ENCODE measurements at places on chromosomes 6 and 20. TPM values are rescaled to one million over a fixed set of nuclear protein-coding genes. Genes with fewer than 3 reads are reported as not detected.

- no peak overlapping the region for H3K4me3 ChIP-seq
- no peaks in the 10 kb centered on the region for H3K36me3 ChIP-seq
- H3K27me3 ChIP-seq, result no peaks in the 10 kb centered on the region
- no peak for DNase-seq
- H3K27ac ChIP-seq, result no peak overlapping the region
Measured at GRCh38 chr6:102582569-102582968, 1189.1 kb downstream of the GRIK2 start.

DNA sequence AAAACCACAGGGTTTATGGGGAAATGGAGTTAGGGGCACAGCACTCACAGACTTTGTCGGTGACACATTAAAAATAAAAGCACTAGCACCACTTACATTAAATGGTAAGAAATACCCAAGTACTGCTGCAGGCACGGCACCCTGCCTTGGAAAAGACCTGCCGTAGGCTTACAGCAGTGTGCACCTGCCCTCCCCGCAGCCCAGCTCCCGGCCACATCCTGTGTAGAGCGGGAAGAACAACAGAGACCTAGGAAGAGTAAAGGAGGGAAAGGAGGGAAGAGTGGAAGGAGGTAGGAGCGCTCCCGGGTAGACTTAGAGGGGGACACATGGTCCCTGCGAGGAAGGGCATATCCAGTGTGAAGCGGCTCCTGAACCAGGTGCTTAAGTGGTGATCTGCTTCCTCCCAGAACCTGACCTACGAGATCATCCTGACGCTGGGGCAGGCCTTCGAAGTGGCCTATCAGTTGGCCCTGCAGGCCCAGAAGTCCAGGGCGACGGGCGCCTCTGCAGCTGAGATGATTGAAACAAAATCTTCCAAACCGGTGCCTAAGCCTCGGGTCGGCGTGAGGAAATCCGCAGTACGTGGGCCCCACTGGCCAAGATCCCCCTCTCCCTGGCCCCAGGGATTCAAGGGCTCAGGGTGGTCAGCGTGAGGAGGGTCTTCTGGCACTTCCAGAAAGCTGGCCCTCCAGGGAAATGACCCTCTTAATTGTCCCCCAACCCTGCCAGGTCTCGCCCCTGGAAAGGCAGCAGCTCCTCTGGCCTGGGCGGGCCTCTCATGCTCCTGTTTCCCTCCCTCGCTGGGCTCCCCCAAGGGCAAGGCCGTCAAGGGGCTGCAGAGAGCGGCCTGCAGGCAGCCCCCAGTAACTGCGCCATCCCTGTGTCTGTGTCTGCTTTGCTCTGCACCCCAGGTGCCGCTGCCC lies 55.5 kb downstream of the TCP11 start:
- no peaks in the 10 kb centered on the region for H3K27me3 ChIP-seq
- H3K4me1 ChIP-seq, result no peaks in the 10 kb centered on the region
- H3K4me3 ChIP-seq, result no peak overlapping the region
- H3K27ac ChIP-seq, result no peak overlapping the region
- no peak for DNase-seq

DNA sequence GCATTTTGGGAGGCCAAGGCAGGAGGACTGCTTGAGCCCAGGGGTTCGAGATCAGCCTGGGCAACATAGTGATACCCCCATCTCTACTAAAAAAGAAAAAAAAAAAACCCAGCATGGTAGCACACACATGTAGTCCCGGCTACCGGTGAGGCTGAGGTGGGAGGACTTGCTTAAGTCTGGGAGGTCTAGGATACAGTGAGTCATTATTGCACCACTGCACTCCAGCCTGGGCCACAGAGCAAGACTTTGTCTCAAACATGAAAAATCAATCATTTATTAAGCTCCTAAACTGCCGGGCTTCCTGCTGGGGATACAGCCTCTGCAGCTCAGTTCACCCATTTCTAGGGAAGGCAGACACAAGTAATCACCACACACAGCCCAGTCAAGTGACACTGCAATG lies 7.3 kb upstream of the USP45 start:
- H3K4me3 ChIP-seq, result no peak overlapping the region
- no peaks in the 10 kb centered on the region for H3K36me3 ChIP-seq
- DNase-seq, result no peak
- H3K4me1 ChIP-seq, result peaks cover 16% of the 10 kb centered on the region

- no peaks in the 10 kb centered on the region for H3K36me3 ChIP-seq
- H3K4me3 ChIP-seq, result no peak overlapping the region
- no peak overlapping the region for H3K27ac ChIP-seq
- DNase-seq, result no peak
- H3K27me3 ChIP-seq, result peaks cover 7% of the 10 kb centered on the region
- no peaks in the 10 kb centered on the region for H3K4me1 ChIP-seq
Measured at GRCh38 chr20:48098099-48098498, 312.8 kb upstream of the SULF2 start.

DNA sequence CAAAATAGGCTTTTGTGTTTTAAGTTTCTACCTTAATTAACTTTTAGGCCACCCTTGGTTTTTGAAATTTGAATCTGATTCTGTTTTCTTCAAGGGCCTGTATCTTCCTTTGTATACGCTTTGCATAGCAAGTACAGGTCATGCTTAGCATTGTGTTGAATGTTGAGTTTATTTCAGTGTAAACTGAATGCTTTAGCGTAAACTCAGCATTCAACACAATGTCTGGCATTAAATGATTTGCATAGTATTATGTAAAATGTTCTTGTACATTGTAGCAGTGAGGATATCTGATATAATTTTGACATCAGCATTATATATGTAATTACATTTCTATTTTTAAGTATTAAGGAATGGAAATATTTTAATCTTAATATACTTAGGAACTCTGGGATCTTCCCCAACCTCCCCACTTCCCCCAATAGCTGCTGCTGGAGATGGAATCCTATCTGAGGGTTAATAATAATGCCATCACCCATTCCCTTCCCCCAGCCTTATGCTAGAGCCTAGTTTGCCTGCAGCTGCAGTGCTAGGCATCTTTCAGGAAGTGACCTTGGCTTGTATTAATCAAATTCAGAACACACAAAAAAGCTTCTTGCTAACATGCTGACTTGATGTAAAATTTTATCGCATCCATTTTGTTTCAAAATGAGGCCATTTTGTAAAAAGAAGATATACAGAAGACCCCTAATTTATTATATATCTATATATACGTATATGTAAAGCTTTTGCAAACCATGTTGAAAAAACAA lies 73.1 kb downstream of the NCOA3 start:
- no peak overlapping the region for H3K4me3 ChIP-seq
- no peak for DNase-seq
- no peak overlapping the region for H3K27ac ChIP-seq
- no peaks in the 10 kb centered on the region for H3K27me3 ChIP-seq
- H3K36me3 ChIP-seq, result peaks cover 42% of the 10 kb centered on the region
- peaks cover 62% of the 10 kb centered on the region for H3K4me1 ChIP-seq

DNA sequence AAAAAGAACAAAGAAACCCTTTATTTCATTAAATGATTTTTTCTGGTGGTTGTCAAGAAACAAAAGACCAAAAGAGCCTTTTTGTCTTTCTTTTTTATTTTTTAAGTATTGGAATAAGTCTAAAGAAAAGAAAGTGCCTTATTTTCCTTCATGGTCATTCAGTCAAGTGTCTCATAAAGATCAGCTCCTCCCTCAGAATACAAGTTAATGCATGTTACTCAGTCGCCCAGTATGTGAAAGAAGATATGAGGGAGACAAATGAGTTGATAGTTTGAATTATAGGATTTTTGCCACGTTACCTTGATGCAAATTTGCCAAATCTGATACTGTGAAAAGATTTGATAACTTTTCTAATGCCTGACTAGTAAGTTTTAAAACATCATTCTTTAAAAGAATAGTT lies 157.2 kb downstream of the QKI start:
- DNase-seq, result no peak
- no peaks in the 10 kb centered on the region for H3K27me3 ChIP-seq
- H3K4me3 ChIP-seq, result no peak overlapping the region
- H3K27ac ChIP-seq, result no peak overlapping the region
- H3K4me1 ChIP-seq, result peaks cover 3% of the 10 kb centered on the region

GRCh38 chr20:21677261-21677660 lies 28.2 kb upstream of the PAX1 start:
- H3K27me3 ChIP-seq, result peaks cover 3% of the 10 kb centered on the region
- no peaks in the 10 kb centered on the region for H3K4me1 ChIP-seq
- no peak overlapping the region for H3K4me3 ChIP-seq
- no peak overlapping the region for H3K27ac ChIP-seq
- DNase-seq, result no peak

GRCh38 chr20:58478141-58478805 lies 36.9 kb downstream of the APCDD1L start:
- H3K4me3 ChIP-seq, result no peak overlapping the region
- peaks cover 3% of the 10 kb centered on the region for H3K36me3 ChIP-seq
- DNase-seq, result no peak
- H3K4me1 ChIP-seq, result peaks cover 4% of the 10 kb centered on the region
- peaks cover 8% of the 10 kb centered on the region for H3K27me3 ChIP-seq

The EXOC2 gene
- 30.0 TPM for total RNA-seq

- peaks cover 24% of the 10 kb centered on the region for H3K27me3 ChIP-seq
- no peak overlapping the region for H3K4me3 ChIP-seq
Measured at GRCh38 chr6:106440546-106440945, 80.0 kb downstream of the CRYBG1 start.

DNA sequence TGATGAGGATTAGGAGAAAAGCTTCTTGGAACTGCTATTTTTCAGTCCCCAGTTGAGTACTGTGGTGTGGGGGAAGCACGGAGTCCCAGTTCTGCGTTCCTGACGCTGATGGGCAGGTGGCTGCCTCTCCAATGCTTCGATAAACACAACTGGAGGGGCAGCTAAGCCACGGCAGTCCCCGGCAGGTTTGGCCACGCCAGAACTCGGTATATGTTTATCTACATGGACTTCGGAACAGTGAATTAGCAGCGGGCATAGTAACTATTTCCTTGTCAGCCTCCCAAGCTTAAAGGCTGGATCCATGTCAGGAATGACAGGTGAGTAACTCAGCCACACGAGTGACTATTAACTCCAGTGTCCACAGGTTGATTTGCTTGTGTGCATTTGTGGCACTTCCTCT lies 354.4 kb downstream of the ZFAND3 start:
- no peak for DNase-seq
- H3K36me3 ChIP-seq, result peaks cover 4% of the 10 kb centered on the region
- H3K4me3 ChIP-seq, result no peak overlapping the region
- H3K4me1 ChIP-seq, result no peaks in the 10 kb centered on the region
- H3K27ac ChIP-seq, result no peak overlapping the region
- H3K27me3 ChIP-seq, result no peaks in the 10 kb centered on the region

DNA sequence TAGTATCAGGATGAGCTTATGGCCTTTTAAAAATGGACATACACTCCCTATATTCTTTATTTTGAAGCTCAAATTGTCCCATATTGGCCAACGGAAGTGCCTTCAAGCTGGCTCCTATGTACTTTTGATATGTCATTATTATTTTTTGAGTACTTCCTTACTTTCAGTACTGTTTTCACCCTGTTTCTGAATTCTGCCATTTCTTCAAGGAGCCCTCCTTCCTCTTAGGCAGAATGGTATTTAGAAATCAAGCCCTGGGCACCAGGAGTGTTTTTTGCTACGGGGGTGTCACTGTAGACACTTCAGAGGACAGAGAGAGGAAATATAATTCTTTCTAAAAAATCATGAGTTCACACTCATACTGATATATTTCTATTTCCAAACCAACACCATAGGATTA lies 5.5 kb upstream of the MYLK4 start:
- no peak for DNase-seq
- no peaks in the 10 kb centered on the region for H3K36me3 ChIP-seq
- H3K4me3 ChIP-seq, result no peak overlapping the region
- H3K27ac ChIP-seq, result no peak overlapping the region
- peaks cover 22% of the 10 kb centered on the region for H3K27me3 ChIP-seq
- H3K4me1 ChIP-seq, result peaks cover 14% of the 10 kb centered on the region

The ACTL10 gene
- total RNA-seq, result 4.1 TPM

Data from activated naive CD8-positive, alpha-beta T cell treated with anti-CD3 and anti-CD28 coated beads for 36 hours (primary cell).